NCI-H510A (cell line): ENCODE measurements at places on chromosomes 5 and 9.

DNA sequence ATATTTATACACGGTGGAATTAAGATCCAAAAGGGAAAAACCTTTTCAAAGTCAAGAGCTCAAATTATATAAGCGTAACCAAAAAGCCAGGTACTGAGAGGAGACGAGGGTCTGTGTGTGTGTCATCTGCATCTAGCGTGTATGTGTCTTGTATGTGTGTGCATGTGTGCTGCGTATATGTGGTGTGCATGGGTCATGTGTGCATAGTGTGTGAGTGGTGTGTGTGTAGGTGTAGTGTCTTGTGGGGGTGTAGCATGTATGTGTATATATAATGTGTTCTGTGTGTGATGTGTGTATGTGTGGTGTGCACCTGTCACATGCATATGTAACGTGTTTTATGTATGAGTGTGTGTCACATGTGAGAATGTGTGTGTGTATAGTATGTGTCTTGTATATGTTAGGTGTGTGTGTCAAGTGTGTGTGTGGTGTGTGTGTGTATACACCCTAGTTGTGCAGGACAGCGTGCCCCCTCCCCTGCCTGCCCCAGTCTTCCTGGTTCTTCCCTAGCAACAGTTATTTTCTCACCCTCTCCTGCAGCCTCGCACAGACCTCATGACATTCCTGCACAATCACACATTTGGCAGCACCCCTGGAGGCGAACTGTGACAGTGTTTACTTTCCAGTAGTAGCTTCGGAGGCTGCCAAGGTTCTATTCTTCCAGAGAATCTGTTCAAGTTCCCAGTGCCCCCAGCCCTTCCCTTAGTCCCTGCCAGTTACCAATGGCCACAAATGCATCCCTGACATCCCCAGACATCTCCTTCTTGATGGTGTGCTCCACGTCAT is 27.1 kb upstream of the TNIP1 start:
- no peak for DNase-seq

- no peak for DNase-seq
Measured at GRCh38 chr5:117588611-117589010, 1014.0 kb upstream of the SEMA6A start.

DNA sequence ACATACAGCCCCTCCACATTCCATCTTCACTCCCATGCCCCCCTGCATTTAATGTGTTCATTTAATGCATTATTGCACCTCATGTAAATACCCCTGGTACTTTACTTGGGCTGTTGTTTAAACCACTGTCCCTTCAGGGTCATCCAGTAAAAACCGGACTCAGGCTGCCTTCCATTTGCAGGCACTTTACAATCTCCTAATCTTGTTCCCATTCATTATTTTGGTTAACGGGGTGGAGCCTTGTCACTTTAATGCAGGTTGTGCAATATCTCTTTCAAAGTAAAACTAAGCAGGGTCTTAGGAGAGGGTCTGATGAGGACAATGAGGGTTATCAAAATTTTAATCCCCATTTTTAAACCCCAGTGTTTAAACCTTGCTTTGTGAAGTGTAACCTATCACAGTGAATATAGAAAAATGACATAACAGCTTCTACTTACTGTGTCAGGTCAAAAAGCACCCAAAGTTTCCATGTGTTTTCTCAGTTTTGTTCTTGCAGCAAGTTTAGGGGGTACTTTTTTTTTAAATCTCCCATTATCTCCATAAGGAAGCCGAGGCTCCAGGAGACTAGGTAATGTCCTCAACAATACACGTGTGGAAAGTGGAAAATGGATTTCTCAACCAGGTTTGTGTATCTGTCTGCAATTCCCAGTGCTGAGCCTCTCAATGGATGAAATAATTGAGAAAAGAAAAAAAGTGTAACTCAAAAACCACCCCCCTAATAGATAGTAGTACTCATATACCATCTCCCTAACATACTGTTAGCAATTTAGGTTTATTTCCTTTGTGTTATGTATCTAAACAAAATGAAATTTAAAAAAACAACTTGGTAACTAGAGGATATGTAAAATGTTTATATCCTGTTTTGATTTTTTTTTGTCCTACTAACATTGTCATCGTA is 54.2 kb upstream of the SPRY4 start:
- no peak for DNase-seq

GRCh38 chr5:134140530-134141201 is 26.2 kb downstream of the TCF7 start:
- DNase-seq = peak; percentile 9

DNA sequence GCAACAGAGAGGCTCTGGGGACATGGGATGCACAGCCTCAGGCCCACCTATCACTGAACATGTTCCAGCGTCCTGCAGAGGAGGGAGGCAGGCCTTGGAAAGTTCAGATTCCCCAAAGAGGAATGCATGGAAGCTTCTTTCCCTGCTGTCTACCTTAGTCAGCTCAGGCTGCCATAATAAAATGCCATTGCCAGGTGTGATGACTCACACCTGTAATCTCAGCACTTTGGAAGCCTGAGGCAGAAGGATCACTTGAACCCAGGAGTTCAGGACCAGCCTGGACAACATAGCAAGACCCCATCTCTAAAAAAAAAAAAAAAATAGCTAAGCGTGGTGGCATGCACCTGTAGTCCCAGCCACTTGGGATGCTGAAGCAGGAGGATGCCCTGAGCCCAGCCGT is 24.5 kb upstream of the TOR1B start:
- DNase-seq = no peak

DNA sequence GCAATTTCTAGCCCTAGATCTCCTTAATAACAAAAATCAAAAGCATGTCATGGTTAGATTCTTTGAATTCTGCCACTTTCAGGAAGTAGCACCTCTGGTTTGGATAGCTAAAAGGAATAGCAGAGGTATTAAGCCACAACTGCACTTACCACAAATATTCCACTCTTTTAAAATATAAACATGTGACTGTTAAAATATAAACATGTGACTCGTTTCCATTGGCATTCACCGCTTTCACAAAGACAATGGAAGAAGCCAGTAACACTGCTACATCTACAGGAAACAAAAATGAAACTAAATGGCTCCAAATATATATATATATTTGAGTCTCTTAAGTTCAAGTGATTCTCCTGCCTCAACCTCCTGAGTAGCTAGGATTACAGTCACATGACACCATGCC is 222.9 kb downstream of the ARL15 start:
- no peak for DNase-seq

GRCh38 chr9:126705767-126706697 is 92.3 kb downstream of the LMX1B start:
- DNase-seq = no peak

- no peak for DNase-seq
Measured at GRCh38 chr9:136928591-136928990, 15.9 kb downstream of the FBXW5 start.

- no peak for DNase-seq
Measured at GRCh38 chr5:179798144-179798770, 4.5 kb downstream of the LTC4S start.

GRCh38 chr9:76697554-76697953 is 66.7 kb upstream of the PCA3 start:
- DNase-seq = no peak

GRCh38 chr9:5111696-5112095 is 73.7 kb downstream of the INSL6 start:
- no peak for DNase-seq

DNA sequence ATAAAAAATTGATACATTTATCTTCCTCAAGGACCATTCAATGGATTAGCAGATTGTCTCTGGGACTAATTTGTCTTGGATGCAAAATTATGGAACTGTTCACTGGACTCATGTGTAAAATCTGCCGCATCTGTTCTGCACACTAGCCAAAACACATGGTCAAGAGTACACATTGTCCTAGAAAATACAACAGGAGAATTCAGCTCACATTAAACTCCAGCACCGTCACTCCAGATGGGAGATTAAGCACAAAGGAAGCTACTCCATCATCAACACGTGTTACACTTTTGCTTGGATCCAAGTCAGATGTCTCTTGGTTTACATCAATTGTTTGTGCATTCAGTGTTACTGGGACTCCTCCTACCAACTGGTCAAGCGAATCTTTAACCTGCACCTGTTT is 28.8 kb downstream of the C5 start:
- DNase-seq = no peak

DNA sequence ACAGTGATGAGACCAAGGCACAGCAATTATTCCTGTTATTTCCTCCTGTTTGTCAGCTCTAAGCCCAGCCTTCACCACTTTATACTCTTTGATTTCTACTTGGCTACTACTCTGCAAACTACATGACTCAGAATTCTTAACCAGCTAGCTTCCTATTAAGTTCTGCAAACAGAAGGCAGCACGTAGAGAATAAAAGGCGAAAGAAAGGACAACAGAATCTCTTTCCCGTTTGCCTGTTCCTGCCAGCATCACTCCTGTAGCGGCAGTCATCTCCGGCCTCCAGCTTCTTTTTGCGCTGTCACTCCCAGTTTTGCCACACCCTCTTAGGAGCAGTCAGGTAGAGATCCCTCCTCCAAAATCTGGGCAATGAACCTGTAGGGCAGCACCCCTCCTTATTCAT is 29.9 kb downstream of the DPYSL3 start:
- no peak for DNase-seq

DNA sequence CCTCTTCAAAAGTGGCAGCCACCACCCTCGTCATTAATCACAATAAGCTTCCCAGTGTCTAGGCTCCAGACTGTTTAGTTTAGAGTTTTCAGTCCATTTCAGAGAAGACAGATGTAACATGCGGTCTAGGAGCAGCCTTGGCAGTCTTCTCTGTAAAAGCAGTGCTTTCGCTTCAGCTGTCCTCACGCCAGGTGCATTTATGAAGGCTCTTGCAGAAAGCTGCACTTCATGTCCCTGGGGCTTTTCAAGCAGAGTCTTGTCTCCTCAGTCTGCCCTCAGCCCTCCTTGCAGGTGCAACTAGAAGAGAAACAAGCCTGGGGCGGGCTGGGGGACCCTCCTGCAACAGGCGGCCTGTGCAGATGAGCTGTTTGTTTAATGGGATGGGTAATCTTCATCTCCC is 281.9 kb downstream of the DRD1 start:
- DNase-seq = peak; percentile 46

GRCh38 chr5:58412932-58413331 is 47.0 kb downstream of the PLK2 start:
- no peak for DNase-seq

- no peak for DNase-seq
Measured at GRCh38 chr5:139378941-139379361, 4.1 kb downstream of the SLC23A1 start.

DNA sequence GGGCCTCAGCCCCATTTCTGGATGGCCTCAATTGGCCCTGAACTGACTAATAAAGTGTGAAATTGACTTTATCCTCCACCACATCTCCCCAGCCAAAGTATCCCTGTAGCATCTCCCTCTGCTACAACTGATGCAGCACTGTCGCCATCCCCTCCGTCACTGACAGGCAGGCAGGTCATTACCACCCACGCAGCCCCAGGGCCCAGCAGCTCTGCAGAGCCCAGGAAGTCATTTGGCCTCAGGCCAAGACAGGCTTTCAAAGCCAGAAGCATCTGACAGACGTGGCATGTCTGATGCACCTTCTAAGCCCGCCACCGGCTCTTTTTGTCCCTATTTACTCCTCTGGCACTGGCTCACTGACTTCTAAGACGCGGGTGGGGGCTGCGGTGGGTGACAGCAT is 65.3 kb downstream of the ARHGEF37 start:
- DNase-seq = peak; percentile 76

DNA sequence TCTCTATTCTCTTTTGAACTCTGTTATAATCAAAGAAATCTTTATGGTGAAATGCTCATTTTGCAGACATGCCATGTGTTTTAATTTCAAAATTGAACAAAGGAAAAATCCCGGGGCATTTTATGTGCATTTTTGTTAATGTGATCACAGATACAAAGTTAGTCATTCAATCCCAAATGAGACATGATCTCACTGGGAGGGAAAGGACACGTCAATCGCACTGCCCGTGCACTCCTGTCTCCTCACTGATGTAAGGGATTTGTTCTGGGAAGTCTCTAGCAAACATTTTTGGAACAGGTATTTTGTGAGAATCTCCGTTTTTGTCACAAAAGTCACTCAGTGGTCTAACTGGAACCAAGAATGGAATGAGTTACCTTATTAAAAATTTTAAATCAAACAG is 97.9 kb upstream of the RANBP6 start:
- no peak for DNase-seq

- DNase-seq = no peak
Measured at GRCh38 chr5:78843436-78843835, 141.7 kb downstream of the ARSB start.

- no peak for DNase-seq
Measured at GRCh38 chr9:27990524-27990923, 417.2 kb upstream of the C9orf72 start.

- no peak for DNase-seq
Measured at GRCh38 chr5:78927657-78928282, 57.3 kb downstream of the ARSB start.

DNA sequence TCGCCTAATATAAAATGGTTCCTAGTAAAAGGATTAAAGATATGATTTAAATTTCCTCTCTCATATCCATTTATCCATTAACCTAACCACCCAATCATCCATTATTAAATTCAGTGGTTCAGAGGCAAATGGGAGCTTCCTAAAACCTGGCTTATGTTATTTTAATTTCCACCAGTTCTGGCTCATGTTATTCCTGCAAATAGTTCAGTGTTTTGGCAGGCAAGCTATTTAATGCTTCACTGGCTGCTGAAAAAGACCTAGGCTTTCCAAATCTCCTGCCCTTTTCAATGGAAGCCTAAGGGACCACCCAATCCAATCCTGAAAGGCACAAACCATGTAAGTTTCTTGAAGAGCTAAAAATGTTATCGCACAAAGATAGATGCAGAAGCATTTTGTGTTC is 52.3 kb downstream of the POC5 start:
- DNase-seq = no peak

GRCh38 chr5:158203261-158203660 is 344.3 kb upstream of the CLINT1 start:
- no peak for DNase-seq

DNA sequence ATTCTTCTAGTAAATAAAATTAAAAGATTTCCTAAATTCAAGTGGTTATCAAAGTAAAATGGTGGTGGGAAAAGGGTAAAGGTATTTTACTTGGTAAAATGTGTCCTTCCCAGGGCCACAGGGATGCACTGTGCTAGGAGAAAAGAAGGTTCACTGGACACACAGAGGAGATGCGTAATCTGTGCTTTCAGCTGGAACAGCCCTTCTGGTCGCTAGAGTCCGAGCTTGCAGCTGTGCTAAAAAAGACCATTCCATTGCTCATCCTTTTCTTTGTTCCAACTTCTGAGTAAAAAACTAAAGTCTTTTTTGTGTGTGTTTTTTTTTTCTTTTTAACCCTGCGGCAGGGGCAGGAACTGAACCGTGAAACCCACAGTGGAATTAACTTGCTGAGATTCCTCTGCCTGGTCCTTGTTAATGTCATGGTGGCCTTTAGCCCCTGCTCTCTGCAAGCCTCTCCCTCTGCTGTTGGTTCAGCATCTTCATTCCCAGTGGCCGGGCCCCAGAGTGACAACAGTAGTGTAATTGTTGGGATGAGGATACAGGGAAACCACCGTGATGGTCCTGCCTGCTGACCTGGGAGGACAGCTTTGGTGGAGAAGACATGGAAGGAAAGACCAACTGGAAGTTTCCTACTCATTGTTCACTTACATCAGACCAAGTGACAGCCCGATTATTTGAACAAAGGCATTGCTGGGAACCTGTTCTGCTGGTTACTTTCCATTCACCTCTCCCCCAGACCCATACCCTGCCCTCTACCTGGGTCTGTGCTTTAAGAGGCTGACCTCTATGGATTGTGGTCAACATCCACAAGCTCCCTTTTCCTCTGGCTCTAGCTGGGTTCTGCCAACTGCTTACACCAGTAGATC is 31.9 kb upstream of the FSTL4 start:
- DNase-seq = no peak

- DNase-seq = no peak
Measured at GRCh38 chr5:44933686-44934085, 124.9 kb downstream of the MRPS30 start.

- no peak for DNase-seq
Measured at GRCh38 chr9:108724652-108725051, 131.1 kb downstream of the ACTL7B start.
